ENCODE measurements at places on chromosomes 16 and 17. TPM values are rescaled to one million over a fixed set of nuclear protein-coding genes. Genes with fewer than 3 reads are reported as not detected.

Gene SLC52A1
- total RNA-seq, result not detected

DNA sequence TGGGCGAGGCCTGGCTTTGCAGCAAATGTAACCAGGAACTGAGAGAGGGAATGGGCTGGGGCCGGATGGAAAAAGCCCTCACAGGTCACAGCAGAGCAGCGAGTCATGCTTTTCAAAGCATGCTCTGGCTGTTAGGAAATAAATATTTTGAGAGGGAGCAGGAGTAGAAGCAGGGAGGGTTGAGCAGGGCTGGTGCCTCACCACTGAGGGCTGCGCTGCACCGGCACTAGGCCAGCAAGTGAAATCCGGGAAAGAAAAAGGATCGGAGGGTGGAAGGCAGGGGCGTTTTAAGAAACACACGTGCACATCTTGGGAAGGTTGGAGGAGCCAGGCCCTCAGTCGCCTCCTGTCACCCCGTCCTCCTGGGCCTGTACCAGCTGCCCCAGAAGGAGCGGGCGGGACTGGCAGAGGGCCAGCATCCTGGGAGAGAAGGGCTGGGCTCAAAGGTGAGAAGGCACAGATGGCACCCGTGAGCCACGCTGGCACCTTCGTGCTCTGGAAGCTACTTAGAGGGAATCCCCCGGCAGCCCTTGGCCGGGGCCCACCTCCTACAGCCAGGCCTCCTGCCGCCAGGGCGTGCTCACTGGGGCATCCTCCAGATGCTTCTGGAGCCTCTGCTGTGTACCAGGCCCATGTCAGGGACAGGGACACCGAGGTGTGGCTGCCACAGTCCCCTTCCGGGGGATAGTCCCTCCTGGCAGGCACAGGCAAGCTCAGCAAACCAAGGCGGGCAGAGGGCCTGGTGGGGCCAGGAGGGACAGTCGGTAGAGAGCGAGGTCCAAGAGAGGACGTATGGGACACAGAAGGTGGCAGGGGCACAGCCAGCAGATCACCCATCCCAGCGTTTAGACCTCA lies 71.5 kb upstream of the PLCG2 start:
- peak; percentile 90 for DNase-seq

GRCh38 chr17:43839670-43840108 lies 6.7 kb upstream of the MPP3 start:
- DNase-seq, result no peak

DNA sequence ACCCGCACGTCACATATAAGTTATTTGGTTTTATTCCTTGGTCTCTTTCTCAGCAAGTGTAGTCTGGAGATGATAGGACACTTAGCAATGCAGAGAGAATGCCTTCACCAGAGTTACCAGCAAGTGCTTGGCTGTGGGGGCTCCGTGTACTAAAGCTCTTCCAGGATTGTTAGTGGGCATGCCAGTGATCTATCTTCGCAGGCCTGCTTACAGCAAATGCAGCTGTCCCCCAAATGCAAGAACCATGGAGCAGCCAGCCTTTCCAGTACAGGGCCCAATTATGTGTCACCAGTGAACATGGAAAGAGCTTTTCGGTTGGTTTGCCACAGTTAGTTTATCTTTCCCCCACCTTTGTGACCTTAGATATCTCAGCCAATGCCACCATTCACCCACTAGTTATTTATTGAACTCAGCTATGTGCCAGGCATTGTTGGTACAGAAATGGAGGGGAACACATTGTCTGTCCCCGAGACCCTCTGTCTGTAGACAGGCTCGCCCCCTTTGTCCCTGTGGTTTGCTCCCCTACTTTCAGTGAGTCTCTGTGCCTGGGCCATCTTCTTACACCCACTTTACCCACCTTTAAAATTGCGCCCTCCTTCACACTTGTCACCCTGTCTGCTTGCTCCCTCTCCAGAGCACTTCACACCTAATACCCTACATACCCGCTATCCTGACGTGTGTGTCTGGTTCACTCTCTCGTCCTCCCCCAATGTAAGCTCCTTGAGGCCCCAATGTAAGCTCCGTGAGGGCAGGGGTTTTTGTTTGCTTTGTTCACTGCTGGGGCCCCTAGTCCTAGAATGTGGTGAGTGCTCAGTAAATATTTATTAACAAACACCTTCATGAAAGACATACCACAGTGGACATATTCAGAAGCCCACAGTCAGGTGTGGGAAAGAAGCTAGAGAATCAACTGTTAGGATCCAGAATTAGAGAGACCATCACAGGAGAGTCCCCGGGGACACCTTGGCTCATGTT lies 13.3 kb downstream of the USP10 start:
- no peak for DNase-seq
